ENCODE measurements at places on chromosomes 1 and 21.

DNA sequence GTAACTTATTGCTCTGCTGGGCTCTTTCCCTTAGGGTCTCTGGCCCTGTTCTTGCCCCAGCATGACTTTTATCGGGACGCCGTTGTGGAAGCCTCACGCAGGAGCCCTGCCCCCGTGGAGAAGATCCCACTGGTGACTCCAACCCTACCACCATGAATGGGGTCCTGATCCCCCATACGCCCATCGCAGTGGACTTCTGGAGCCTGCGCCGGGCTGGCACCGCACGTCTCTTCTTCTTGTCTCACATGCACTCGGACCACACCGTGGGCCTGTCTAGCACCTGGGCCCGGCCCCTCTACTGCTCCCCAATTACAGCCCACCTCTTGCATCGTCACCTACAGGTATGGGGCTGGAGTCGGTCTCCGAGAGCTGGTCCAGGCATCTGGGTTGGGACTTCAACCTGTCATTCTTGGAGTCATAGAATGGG lies 322 bp downstream of the DCLRE1B start:
- DNase-seq = no peak

- DNase-seq = no peak
Measured at GRCh38 chr1:12059722-12060464, 3.2 kb upstream of the TNFRSF8 start.

DNA sequence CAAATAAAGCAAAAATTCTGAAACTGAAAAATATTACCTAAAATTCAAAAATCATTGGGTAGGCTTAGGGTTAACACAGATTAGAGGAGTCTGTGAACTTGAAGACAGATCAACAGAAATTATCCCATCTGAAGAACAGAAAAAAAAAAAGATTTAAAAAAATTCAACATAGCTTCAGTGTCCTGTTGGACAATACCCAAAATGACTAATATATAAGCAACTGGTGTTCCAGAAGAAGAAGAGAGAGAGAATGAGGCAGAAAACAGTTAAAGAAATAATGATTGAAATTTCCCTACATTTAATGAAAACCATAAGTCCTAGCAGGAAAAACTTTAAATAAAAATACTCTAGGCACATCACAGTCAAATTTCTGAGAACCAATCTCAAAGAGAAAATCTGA lies 31.5 kb downstream of the TMCO1 start:
- peak; percentile 29 for DNase-seq

GRCh38 chr1:152001631-152002584 lies 8.2 kb upstream of the S100A10 start:
- peak; percentile 90 for DNase-seq

DNA sequence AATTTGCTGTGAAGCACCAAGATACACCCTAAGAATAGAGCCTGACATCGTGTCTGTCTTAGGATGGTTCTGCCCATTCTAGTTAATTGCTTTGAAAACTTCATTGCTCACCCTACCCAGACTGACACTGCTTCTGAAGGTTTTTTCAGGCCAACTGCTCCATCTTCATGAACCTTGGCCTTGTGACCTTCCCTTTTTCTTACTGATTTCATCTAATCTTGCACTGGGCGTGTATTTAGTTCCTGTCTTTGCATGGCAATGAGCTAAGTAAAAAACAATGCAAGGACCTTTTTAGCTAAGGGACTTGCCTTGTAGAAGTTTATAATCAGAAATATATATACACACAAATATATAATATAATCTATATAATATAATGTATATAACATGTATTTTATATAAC lies 108.0 kb downstream of the PBX1 start:
- DNase-seq = no peak

DNA sequence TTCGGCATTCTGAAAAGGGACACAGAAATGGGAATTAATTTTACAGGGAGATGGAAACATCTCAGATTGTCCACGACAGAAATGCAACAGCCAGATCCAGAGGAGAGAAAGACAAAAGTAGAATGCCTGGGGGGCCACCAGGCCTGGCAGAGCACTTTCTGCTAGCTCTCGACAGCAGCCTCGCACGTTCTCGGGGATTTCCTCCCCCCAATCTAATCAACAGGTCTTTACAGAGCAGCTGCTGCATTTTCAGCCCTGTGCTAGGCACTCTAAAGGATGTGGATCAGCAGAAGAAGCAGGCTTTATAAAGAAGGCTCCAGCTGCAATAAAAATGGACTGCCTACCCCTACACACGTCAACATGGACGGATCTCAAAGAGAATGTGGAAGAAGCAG lies 10.6 kb downstream of the CSRP1 start:
- no peak for DNase-seq

- peak; percentile 59 for DNase-seq
Measured at GRCh38 chr1:39955547-39956539, 898 bp downstream of the MFSD2A start.

GRCh38 chr1:76627901-76628300 lies 239.4 kb upstream of the ST6GALNAC5 start:
- DNase-seq = no peak

DNA sequence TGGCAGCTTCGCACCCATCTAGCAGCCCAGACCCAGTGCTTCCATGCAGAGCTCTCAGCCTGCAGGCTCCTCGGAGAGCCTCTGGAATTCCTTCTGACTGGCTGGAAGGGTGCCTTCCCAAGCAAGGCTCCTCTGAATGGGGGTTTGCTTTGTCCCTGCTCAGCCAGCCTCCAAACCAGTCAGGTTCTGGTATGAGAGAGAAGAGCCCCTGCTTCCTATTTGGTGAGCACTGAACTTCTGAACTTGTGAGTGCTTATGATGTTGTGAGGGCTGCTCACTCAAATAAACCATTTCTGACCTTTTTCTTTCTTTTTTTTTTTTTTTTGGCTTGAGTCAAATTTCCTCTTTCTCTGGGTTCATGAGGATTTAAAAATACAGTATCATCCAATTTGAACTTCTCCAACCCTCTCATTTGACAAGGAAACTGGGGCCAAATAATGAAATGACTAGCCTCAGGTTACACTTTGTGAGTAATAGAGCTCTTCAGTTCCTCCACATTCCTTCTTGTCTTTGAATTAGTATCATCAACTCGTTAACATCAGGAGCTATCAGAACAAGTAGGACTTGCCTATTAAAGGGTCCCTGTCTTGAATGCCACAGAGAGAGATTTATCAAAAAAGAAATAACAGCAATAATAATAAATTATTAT lies 39.6 kb downstream of the GFI1 start:
- peak; percentile 37 for DNase-seq

DNA sequence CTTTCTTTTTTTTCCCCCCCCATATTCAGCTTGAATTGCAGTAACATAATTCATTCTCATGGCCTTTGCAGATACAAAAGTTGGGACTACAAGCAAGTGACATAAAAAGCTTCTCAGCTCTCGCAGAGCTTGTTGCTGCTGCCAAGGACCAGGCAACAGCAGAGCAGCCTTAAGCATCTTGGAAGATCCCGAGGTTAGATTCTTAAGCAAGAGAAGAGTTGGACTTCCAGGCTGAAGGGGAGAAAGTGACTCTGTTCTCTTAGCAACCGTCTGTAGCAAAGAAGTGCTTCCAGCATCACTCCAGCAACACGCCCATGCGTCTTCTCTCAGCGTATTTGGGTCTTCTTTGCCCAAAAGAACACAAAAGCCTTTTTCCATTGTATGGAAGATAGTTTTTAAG lies 20.7 kb downstream of the AGT start:
- no peak for DNase-seq

DNA sequence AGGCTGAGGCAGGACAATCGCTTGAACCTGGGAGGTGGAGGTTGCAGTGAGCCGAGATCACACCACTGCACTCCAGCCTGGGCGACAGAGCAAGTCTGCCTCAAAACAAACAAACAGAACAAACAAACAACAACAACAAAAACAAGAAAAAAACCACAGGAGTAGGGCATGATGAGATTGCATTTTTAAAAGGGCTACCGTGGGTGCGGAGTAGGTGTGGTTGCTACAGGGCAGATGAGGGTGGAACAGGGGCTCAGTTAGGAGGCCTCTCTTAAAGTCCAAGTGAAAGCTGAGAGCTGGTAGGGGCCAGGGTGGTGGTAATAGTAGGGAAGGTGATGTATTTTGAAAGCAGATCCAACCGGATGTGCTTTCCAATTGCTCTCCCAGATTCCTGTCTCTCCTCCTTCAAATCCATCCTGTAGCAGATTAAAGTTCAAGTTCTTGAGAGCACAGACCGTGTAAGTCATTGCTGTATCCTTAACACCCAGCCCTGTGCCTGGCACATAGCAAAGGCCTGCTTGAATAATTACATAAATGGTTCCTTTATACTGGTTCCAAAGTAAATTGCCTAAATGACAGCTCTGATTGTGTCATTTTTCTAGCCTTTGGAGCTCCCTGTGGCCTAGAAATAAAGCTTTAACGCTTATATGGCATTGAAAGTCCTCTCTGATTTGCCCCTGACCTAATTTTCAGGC lies 4.2 kb upstream of the LINGO4 start:
- no peak for DNase-seq

GRCh38 chr1:185536165-185536920 lies 197.8 kb upstream of the HMCN1 start:
- no peak for DNase-seq

DNA sequence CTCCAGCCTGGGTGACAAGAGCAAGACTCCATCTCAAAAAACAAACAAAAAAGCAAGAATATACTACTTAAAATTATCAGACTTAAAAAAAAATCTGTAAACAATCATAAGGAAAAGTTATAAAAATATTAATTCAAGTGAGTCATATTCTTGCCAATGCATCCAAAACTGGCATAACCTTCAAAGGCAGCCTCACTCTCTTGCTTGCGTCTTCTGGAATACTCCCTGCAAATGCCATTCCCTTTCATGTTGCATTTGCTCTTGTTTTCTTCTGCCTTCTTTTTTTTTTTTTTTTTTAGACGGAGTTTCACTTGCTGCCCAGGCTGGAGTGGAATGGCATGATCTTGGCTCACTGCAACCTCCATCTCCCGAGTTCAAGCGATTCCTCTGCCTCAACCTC lies 32.2 kb upstream of the ZBTB8A start:
- no peak for DNase-seq

DNA sequence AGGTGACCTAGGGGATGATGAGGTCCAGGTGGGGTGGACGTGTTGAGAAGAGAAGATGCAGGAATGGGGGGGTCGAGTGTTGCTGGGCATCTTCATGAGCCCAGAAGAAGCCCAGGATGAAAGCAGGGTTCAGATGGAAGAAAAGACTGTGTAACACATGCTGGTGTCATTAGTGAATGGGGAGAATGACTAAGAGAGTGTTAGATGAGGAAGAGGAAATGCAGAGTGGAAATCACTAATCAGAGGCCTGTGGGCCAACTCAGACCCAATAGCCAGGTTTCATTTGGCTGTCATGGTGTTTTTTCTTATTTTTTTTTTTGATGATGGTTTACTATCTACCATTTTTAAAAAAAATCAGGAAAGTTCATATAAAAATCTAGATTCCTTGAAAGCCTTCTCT lies 180.8 kb upstream of the CAMK1G start:
- peak; percentile 17 for DNase-seq

GRCh38 chr1:91091812-91092211 lies 70.0 kb upstream of the ZNF644 start:
- DNase-seq = no peak

DNA sequence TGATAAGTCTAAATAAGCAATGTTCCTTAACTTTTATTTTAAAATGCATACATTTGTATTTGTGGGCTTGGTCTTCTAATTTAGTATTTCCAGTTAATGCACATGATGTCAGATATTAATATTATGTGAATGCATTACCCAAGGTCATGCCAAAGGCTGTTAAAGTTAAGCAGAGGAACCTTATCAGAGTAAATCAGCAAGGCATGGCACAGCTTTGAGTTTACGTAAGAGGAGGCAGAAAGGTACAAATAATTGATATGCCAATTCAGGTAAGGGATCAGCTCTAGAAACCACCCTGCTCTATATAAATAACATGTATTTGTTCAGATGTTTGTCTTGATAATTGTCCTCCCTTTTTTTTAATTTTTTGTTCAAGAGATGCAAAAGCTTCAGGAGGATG lies 64.5 kb upstream of the CHRM3 start:
- DNase-seq = no peak

DNA sequence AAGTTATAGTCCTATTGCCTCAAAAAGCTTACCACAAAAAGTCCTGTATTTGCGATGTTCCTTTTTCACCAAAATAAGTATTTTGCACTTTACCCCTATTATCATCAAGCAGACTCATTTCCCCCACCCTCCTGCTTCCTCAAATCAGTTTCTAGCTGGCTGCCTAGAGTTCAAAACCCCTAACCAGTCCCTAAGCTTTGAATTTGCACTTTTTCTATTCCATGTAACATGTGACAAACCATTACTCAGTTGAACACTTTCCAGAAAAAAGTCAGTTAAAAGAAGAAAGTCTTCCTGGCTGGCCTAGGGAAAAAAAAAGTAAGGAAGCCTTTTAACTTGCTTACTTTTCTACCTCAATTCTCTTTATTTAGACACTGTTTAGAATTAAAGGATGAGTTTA lies 8.2 kb downstream of the CEP170 start:
- peak; percentile 33 for DNase-seq

- no peak for DNase-seq
Measured at GRCh38 chr1:159993911-159994310, 37.9 kb downstream of the PIGM start.

DNA sequence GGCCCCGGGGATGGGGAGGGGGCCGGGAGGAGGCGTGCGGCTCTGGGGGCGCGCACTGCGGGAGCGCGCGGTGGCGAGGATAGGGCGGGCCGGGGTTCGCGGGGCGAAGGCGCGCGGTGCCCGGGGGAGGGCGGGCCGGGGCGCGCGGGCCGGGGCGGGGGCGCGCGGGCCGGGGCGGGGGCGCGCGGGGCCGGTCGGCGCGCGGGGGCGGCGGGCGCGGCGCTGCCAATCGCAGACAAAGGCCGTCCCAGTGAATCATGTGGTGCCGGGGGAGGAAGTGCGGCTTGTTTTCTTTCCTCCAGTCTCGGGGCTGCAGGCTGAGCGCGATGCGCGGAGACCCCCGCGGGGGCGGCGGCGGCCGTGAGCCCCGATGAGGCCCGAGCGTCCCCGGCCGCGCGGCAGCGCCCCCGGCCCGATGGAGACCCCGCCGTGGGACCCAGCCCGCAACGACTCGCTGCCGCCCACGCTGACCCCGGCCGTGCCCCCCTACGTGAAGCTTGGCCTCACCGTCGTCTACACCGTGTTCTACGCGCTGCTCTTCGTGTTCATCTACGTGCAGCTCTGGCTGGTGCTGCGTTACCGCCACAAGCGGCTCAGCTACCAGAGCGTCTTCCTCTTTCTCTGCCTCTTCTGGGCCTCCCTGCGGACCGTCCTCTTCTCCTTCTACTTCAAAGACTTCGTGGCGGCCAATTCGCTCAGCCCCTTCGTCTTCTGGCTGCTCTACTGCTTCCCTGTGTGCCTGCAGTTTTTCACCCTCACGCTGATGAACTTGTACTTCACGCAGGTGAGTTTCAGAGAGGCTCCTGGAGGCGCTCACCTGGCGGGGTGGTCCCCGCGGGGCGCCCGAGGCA lies at the start of gene GPR137B:
GPR137B (plus strand) TSS at position 287 of the 851 bp plus-strand sequence; CDS start at position 371, 84 bp downstream.
- DNase-seq = peak; percentile 61
